ENCODE measurements at places on chromosomes 11 and 22. TPM values are rescaled to one million over a fixed set of nuclear protein-coding genes. Genes with fewer than 3 reads are reported as not detected.
A peak's percentile ranks its signal among the peaks of the same experiment; 100 is the strongest.

DNA sequence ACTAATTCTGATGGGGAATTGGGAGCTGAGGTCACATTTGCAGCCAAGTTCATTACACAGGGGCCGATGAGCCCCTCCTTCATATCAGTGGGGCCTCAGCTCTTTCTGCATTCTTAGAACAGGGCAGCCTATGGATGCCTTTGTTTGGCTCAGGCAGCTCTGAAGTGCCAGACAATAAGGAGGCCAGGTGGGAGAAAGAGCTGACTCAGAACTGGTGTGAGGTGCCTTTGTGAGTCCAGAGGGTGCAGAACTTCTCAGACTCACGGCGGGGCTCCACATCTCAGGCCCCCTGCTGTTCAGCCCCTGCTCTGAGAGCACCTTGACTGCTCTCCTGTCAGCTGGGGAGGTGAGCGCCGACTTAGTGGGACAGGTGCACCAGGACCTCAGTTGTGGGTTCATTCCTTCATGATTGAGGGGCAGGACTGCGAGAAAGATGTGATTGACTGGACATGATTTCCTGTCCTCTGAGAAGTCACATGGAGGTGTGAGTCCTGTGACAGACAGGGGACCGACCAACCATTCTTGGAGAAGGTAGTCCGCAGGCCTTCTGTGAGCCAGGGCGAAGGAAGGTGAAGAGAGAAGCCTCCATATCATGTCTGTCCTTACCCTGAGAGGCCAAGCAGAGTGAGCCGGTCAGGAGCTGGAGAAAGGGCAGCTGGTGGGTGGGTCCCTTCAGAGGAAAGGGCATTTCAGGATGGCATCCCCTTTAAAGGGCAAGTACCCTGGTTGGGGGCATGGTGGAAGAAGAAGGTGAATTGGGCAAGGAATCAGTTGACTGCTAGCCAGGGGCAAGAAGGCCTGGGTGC, 245.0 kb upstream of the TBCEL start:
- DNase-seq = no peak

DNA sequence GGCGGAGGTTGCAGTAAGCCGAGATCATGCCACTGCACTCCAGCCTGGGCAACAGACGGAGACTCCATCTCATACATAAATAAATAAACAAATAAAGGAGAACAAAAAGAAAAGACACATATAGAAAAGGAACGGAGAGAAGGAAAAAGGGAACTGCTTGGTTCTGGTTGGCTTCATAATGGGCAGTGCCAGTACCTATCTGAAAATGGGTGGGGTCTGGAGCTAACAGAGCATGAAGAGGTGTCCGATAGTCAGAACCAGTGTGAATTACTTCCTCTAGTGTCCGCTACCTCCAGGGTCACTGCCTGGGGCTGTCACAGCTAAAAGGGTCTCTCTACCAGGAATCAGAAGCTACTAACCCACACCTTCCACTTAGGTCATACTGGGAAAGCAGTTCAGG, 27.2 kb upstream of the TTC28 start:
- no peak for DNase-seq

DNA sequence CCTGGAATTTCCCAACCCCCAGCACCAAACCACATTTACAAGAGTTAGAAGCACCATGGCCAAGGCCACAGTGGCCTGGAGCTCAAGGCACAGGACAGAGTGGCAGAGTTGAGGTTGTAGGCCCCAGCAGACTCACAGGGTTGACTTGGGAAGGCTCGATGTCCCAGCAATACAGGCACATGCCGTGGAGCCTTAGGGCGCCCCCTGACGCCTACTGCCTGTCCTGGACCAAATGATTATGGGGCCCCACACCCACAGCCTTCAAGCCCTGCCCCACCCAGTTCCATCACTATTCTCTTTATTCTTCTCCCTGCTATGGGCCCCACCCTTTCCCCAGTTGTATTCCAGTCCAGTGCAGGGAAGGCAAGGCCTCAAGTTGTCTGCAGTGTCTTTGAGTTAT, at the start of gene CCDC179:
CCDC179 (minus strand) TSS at position 234 of the 400 bp plus-strand sequence; CDS start at position 181, 53 bp downstream.
- no peak for DNase-seq

- no peak for DNase-seq
These were observed 38.3 kb downstream of the IRAG1 start for GRCh38 chr11:10655227-10655626.

GRCh38 chr11:34595391-34595790, 25.5 kb upstream of the EHF start:
- no peak for DNase-seq

- no peak for DNase-seq
These were observed 1.6 kb upstream of the IFITM1 start for GRCh38 chr11:312092-312816.

- DNase-seq = no peak
These were observed 1.3 kb upstream of the LPXN start for GRCh38 chr11:58576887-58577471.

- DNase-seq = peak; percentile 9
These were observed 292.3 kb downstream of the METTL15 start for GRCh38 chr11:28400331-28401100.

DNA sequence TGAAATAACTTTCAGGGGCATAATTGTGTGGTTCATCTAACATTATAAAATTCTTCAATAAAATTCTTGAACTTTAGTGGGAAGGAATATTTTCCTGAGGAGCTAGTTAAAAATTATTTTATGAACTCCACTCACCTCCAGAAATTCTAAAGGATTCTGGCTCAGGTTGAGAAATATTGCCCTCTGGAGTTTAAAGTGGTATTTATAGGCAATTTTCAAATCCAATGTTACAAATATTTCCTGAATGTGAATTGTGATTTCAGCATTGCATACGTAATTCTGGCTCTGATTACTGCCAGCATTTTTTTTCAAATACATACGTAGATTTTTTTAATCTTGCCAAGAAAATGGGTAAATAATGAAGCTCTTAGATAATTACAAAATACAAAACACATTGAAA, 598.2 kb upstream of the ANO3 start:
- no peak for DNase-seq

DNA sequence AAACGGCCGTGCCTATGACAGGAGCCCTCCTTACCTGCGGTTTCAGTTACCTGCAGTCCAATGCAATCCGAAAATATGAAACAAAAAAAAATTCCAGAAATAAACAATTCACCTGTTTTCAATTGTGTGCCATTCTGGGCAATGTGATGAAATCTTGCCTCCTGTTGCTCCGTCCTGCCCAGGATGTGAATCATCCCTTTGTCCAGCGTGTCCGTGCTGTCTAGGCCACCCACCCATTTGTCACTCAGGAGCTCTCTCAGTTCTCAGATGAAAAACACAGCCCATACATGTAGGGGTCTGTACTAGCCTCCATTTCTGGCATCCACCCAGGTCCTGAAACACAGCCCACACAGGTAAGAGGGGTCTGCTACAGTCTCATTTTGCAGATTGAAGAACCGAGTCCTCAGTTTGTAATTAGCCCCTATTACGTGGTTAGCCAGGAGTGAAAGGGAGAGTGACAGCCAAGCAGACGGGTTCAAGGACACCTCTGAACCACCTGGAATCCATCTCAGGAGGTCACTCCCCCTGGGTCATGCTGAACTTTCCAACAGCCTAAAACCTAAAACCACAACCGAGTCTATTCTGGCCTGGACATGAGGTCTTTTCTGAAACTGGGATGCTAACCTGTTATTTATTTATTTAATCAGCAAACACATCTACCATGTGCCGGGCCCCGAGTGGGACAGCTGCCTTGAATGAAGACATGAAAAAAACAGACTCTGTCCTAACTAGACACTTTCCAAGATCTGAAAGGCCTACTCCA, 317.2 kb downstream of the SHANK2 start:
- no peak for DNase-seq

GRCh38 chr22:44366372-44367300, 53.9 kb upstream of the SHISAL1 start:
- DNase-seq = no peak

DNA sequence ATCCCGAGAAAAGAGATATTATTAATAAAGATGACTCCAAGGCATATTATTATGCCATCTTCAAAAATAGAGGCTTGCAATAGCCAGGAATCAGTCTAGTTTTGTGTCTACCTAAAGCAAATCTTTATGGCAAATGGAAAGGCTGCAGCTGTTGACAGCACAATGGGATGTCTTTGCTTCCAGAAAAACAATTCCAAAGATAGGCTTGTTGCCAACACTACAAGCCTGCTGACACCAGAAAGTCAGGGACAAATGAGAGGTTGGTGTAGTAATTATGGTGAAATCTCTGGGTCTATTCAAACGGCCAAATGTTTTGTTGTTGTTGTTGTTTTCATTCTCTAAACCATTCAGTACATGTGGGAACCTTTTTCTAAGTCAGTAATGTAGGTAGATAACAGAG, 101.8 kb downstream of the LUZP2 start:
- DNase-seq = no peak

DNA sequence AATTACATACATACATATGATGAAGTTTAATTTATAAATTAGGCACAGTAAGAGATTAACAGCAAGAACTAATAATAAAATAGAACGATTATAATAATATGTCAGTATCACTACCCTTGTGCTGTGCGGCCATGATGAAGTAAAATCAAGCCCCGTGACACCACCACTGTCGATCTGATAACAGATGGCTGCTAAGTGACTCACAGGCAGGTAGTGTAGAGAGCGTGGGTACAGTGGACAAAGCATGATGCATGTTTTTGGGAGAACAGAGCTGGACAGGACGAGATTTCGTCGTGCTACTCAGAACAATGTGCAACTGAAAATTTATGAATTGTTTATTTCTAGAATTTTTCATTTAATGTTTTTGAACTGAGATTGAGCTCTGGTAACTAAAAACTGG, 108.4 kb upstream of the TIMP3 start:
- no peak for DNase-seq

- DNase-seq = no peak
These were observed 706.8 kb downstream of the KCNA4 start for GRCh38 chr11:29309992-29310391.

DNA sequence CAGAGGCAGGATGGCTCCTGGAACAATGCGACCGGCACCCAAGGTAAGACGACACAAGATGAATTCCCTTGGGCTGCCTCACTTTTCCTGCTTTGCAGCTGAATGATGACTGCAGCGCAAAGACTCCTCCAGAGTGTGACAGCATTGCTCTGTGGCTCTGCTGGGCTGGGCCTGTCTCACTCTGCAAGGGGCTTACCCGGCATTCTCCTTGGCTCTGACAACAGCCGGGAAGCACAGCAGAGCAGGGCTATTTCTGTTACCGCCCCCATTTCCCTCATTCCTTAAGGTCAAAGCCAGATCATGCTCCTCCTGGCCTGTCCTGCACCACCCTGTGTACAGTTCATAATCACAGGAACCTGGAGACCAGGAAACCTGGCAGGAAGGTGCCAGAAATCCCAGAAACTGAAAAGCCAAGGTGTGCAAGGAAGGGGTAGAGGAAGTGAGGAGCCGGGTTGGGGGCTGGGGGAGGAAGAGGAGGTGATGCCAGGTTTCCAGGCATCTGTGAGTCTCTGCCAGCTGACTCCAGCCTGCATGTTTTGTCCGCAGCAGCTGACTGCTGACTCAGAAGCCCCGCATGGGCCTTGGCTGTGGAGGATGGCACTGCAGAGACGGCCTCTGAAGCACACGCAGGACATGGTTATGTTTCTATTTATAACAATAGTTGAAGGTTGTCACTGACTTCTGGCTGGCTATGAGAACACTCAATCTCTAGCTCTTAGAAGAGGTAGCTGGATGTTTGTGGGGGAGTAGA, 113.6 kb downstream of the MICAL3 start:
- peak; percentile 79 for DNase-seq

DNA sequence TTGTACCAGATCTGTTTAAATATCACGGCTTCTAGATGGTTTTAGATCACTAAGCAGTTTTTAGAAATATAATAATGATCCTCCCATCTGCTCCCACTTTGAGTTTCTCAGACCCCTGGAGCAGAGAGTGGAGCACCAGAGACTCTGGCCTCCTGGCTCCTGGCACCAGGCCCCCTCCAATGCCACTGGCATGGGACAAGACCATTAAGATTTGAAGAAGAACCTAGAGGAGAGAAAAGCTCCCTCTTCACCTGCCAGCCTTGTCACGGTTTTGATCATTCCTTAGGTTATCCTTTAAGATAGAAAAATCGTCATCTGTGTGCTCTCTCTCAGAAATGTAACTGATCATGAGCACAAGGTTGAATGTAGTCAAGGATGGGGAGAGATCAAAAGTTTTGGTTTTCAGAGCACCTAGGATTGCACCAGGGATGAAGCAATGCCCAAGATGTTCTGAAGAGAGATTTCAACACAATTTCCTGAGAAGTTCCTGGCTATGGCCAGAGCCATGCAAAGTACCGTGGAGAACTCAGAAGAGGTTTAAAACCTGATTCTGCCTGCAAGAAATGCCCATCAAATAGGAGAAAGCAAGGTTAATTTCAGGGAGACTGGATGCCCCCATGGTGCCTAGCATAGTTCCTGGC, 22.2 kb downstream of the IL10RA start:
- no peak for DNase-seq

- no peak for DNase-seq
These were observed 12.3 kb downstream of the ME3 start for GRCh38 chr11:86660088-86660487.

DNA sequence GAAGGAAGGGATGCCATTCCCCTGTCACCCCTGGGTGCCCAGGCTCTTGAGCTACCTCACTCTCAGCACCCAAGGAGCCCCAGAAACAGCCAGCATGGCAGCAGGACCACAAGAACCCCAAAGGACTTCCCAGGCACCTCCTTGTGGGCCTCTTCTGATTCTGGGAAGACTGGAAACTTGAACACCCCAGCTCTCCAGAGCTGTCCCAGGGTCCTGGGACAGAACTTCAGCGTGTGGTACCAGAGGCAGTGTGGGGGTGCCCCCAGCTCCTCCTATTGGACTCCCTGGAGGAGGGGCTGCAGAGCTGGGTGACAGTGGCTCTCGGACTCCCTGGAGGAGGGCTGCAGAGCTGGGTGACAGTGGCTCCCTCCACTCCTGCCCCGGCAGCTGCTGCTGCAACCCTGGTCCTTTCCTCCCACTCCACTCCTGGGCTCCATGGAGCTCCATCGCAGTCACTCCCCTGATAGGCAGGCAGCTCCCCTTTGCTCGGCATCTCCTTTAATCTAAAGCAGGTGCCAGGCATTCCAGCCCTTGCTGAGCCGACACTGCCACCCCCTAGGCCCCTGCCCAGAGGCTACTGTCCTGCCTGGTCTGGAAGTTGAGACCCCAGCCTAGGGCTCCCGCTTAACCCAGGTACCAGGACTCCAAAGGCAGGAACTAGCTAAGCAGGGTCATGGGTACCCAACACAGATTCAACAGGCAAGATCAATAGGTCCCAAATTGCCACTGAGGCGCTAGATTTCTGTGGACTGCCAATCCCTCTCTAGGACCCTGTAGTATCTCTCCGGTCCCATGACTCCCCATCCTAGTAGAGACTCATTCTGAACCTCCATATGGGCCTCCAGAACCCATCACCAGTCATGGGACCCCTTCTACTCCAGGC, 2.7 kb downstream of the BCL9L start:
- no peak for DNase-seq

The PANX3 gene
- not detected for total RNA-seq

The GGTLC3 gene
- not detected for total RNA-seq

The UPK3A gene
- total RNA-seq = not detected

The CEND1 gene
- not detected for total RNA-seq

The MOGAT2 gene
- not detected for total RNA-seq

The TRAF6 gene
- total RNA-seq = 15.8 TPM

The GTSE1 gene
- total RNA-seq = 3.8 TPM

The TMEM191B gene
- 1.0 TPM for total RNA-seq

Data from kidney epithelial cell (primary cell).